ENCODE measurements at places on chromosomes 6 and 20. TPM values are rescaled to one million over a fixed set of nuclear protein-coding genes. Genes with fewer than 3 reads are reported as not detected.

Gene COL11A2
- total RNA-seq = 0.28 TPM

Gene ZFAND3
- 28.2 TPM for total RNA-seq

DNA sequence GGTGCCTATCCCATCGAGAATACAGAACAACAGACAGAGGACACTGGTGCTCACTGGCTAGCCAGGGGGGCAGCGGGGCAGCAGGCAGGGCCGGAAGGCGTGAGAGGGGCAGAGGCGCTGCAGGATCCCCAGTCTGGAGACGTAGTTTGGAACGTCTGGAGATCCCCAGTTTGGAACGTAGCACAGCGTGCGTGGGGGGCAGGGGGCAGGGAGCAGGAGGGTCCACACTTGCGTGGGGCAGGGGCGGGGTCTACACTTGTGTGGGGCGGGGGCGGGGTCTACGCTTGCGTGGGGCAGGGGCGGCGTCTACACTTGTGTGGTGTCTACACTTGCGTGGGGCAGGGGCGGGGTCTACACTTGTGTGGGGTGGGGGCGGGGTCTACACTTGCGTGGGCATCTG is 107.2 kb downstream of the DACT2 start:
- no peak for DNase-seq

- DNase-seq = no peak
These were observed 131.2 kb upstream of the RIN2 start for GRCh38 chr20:19626896-19627295.

Gene NMBR
- not detected for total RNA-seq

- DNase-seq = peak; percentile 56
These were observed 1.3 kb downstream of the SRF start for GRCh38 chr6:43172104-43173007.

- no peak for DNase-seq
These were observed 132.7 kb upstream of the TMEM170B start for GRCh38 chr6:11404838-11405237.

Gene TAF8
- 19.1 TPM for total RNA-seq

GRCh38 chr20:58519940-58520712 is 4.9 kb upstream of the APCDD1L start:
- DNase-seq = no peak

DNA sequence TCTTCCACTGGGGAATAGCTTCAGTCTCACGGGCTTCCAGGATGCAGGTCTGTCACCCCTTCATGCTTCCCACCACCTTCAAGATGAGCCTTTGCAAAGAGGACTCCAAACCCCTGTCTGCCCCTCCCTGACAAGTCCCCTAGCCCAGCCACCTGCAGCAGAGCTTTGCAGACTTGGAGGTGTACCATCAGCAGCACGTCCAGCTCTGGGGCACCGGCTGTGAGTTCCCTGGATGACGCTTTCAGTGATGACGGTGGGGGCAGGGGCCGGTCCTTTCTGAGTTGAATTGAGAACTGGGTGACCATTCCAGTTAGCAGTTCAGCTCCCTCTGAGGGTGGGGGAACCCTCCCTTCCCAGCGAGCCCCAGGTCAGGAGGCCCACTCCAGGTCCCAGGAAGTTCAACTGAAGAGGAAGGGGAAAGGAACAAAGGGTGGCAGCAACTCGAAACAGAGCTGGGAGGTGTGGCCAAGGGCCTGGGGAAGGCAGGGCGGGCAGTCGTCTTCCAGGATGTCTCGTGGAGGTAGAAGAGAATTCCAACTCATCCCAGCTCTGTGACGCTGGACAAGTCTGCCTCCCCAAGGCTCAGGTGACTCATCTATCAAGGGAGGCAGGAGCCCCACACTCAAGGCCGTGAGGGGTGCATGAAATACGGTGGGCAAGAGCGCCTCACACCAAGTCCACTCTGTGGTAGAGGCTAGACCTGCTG is 86.0 kb downstream of the PTPN1 start:
- no peak for DNase-seq

DNA sequence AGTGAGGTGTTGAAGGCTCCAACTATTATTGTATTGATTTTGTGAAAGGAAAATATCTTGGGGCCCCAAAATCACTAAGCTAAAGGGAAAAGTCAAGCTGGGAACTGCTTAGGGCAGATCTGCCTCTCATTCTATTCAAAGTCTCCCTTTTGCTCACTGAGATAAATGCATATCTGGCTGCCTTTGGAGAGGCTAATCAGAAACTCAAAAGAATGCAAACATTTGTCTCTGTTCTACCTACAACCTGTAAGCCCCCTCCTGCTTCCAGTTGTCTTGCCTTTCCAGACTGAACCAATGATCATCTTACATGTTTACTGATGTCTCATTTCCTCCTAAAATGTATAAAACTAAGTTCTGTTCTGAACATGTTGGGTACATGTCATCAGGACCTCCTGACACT is 125.9 kb downstream of the HTR1B start:
- DNase-seq = no peak

Gene GABRR2
- total RNA-seq = 0.14 TPM

Gene CDH4
- total RNA-seq = 0.17 TPM

Gene SEC63
- 19.2 TPM for total RNA-seq

Gene MCHR2
- total RNA-seq = not detected

DNA sequence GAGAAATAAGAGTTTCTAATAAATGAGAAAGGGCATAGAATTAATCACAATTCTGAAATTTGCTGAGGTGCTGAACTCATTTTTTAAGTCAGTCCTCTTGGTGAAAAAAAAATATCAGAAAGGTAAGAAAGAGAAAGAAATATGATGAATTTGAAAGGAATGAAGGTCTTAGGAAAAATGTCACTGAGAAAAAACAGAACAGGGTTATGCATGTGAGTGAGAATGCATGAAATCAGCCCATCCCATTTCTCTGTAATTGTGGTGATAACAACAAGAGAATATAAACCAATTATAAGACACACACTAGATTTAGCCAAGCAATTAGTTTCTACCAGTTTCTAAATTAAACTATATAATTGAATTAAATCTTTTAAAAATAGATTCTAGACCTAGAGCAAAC is 138.9 kb downstream of the TBX18 start:
- DNase-seq = no peak

Gene WFDC10B
- total RNA-seq = not detected

DNA sequence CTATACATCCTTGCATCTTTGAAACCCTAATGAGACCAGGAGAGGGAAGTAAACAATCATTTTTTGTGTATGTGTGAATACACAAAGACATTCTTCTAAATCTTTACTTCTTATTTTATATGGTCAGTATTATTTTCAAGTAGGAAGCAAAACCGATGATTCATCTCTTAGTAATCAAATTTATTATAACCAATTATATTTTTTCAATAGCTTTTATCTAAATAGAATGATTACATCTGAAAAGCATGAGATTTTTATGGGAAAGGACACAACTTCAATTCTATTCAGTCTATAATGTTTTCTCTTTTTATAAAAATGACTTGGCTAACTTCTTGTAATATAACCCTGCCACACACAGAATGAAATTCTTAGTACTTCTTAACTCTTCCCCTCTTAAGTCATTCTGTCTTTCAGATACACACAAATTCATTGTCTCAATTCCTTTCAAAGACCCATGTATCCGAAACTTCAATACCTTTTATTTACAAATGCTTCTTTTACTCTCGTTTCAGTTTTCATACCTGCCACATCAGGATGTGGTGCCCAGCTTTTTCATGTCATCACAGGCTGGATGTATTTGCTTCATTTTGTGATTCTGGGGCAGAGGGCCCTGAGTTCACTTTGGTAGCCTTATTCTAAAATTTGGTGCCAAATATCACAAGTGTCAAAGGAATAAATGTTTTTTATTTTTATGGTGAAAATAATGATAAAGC is 227.0 kb downstream of the PHF3 start:
- DNase-seq = no peak

Gene CD93
- total RNA-seq = 441 TPM

DNA sequence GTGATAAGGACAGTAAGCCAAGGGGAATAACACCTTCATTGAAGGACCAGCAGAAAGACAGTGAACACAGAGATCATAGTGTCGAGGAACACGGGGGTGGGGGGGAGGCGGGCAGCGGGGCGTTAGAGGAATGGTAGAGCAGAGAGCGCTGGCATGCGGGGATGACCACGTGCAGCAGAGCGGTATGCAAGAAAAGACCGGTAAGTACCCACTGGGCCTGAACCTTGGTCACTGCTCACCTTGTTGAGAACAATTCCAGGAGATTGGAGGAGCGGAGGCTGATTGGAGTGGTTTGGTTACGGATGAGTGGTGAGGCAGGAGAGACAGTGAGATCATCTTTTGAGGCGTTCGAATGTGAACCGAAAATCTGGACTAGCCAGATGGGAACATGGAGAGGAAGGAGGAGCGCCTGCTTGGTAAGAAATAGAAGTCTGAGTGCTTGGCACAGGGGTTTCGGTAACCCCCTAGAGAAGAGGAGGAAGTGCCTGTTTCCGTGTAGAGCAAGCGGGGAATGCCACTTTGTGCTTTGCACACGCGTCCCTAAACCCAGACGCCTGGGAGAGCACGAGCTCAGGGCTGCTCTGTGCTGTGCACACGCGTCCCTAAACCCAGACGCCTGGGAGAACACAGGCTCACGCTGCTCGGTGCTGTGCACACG is 70.0 kb downstream of the FAM120B start:
- no peak for DNase-seq

DNA sequence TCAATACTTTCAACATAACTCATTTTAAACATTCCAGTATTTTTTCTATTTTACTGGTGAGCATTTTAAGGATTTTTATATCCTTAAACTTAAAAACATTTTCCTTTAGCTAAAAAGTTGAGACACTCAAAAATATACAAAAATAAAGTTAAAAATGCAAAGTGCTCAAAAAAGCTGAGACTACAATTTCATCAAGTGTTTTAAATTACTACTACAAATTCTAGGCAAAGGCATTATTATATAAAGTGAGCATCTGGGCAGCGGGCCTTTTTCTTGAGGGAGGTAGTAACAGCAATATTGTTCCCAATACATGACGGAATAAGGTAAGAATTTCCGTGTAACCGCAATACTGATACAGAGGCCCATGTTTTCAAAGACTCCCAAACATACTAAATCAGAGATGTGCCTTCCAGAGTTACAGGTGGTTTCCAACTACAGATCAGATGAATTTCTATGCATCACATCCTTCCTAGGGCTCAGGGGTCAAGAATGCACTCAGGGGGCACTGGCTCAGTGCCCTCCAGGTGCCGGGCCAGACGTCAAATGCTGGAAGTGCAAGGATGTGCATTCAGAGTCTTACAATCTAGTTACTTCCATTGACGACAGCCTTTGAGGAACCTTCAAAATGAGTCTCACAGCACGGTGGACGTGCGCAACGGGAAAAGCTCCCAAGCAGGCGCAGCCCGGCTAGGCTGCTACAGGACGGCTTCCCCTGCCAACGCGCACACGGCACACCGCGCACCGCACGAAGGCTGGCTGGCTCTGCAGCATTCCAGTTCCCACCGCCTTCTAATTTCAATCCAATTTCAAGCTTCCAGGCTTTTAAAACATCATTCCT is 1.7 kb downstream of the PHF10 start:
- DNase-seq = peak; percentile 92

Gene MOG
- total RNA-seq = not detected

Gene POLR1H
- total RNA-seq = 39.1 TPM

GRCh38 chr6:161917645-161918044 is 643.8 kb upstream of the AGPAT4 start:
- peak; percentile 7 for DNase-seq

GRCh38 chr6:89414215-89414614 is 2.1 kb upstream of the RRAGD start:
- no peak for DNase-seq

GRCh38 chr20:13105864-13106457 is 97.2 kb downstream of the SPTLC3 start:
- peak; percentile 58 for DNase-seq

Gene PDE7B
- total RNA-seq = 58.5 TPM

Gene NHSL1
- 78.7 TPM for total RNA-seq

DNA sequence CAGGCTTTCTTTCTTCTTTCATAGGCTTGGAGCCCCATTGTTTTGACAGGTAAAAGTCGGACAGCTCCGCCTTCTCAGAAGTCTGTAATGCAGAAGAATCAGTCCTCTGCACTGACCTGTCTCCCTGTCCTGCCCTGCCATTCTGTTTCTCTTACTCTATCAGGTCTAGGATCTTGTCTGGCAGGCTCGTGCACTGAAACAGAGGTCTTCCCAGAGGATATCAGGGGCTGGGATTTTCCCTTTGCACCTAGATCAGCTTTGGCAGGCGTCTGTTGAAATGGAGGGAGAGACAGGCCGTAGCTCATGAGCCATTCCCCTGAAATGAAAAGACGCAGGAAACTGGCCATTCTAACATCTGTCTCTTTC is 25.0 kb downstream of the KIF3B start:
- no peak for DNase-seq

DNA sequence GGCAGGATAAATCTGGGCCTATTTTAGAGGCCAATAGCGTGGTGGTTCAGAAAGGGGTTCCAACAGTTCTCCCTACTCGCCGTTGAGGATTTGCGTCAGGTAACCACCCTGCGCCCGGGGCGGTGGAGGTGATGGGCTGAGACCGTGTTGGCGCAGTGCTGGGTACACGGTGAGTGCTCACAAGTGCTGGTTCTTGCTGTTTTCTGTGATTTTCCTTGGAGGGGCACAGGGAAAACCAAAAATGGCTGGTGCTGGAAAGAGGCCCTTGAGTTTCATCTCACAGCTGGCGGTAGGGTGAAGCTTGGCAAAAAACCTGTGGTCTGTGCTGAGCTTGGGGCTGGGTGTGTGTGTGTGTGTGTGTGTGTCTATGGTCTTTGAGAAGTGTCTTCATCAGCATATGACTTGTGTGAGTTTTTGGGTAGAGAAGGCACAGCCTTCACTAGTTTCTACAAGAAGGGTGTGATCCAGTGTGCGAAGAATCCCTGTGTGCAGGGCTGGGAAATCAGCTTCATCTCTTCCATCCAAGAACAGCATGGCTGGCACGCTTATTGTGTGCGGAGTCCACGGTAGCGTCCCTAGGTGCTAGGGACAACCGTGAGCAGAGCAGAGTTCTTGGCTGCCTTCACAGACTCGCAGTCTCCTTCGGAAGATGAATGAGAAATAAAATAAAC is 35.3 kb upstream of the SCRT2 start:
- DNase-seq = no peak

- no peak for DNase-seq
These were observed 19.0 kb upstream of the RFX6 start for GRCh38 chr6:116858060-116858459.

DNA sequence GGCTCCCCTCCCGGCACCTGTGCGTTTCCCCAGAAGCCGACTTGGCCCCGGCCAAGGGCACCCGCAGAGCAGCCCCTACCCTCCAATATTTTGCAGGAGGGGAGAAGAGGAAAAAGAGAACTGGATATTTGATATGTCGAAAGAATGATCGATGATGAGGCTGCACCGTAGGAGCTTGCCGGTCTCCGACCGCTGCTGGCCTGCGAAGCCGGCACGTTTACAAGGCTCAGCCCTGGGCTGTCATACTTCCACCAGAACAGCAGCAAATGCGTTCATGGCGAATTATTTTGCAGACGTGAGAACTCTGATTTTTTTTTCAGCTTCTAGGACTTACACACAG is 296.7 kb downstream of the TFAP2C start:
- no peak for DNase-seq
